HS-27A (cell line): ENCODE measurements at places on chromosomes 13 and 19.

DNA sequence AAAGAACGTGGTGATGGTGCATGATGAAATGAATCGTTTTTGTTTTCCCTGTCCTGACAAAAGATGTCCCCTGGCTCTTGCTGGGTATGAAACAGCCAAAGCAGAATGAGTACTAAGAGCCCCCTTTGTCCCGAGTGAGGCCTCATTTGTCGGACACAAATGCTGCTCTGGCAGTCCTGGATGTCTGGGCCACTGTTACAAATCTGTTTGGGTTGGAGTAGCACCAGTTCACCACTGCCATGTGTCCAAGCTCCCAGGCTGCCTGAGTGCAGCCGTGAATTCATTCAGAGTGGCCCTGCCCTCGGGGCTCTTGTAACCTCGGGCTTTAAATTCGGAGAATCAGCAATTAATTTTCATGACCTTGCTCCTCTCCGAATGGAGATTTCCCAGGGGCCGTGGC lies 182.4 kb downstream of the NUFIP1 start:
- DNase-seq, result no peak

- no peak for DNase-seq
These were observed 216.8 kb downstream of the TM9SF2 start for GRCh38 chr13:99717959-99718674.

DNA sequence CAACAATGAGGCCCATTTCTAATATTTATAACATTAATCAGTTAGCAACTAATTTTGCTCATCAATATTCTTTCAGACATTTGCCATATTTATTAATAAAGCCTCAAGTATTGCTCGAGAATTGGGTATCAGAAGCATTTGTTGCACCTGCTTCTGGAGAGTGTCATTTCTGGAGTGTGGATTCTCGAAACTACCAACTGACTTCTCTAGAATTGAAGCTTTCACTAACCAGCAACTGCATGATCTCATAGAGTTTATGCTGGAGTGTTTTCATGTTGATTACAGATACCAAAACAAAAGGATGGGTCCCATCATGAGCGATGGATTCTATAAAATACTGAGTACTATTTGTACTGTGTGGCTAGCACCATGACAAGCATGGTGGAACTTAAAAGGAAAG lies 121.0 kb upstream of the SLC7A1 start:
- no peak for DNase-seq

DNA sequence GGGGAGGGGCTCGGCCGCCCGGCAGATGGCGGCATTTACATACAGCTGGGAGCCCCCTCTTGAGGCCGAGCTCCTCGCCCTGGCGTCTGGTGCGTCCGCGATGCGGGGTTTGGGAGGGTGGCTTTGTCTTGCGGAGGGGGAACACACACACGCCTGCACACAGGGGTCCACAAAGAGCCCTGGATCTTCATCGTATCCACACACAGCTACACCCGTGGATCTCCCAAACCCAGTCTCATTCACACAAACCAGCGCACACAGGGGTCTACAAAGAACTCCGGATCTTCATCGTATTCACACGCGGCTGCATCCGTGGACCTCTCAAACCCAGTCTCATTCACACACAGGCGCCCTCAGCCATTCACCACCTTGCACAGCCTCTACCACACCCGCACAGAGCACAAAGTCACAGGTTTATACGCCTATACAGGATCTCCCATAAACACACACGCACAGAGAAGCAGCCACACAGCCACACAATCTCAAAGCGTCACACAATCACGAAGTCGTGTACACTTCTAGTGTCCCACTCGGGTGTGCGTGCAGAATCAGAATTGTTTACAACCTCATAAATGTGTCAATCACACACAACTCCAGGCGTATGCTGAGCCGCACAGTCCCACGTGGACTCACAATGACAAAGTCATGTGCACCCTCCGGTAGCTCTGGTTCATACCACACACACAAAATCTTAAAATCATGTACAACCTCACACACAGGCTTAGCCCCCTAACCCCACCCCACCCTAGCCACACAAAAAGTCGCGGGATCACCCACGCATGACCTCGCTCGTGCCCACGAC lies 550 bp upstream of the DLL3 start:
- DNase-seq, result no peak

DNA sequence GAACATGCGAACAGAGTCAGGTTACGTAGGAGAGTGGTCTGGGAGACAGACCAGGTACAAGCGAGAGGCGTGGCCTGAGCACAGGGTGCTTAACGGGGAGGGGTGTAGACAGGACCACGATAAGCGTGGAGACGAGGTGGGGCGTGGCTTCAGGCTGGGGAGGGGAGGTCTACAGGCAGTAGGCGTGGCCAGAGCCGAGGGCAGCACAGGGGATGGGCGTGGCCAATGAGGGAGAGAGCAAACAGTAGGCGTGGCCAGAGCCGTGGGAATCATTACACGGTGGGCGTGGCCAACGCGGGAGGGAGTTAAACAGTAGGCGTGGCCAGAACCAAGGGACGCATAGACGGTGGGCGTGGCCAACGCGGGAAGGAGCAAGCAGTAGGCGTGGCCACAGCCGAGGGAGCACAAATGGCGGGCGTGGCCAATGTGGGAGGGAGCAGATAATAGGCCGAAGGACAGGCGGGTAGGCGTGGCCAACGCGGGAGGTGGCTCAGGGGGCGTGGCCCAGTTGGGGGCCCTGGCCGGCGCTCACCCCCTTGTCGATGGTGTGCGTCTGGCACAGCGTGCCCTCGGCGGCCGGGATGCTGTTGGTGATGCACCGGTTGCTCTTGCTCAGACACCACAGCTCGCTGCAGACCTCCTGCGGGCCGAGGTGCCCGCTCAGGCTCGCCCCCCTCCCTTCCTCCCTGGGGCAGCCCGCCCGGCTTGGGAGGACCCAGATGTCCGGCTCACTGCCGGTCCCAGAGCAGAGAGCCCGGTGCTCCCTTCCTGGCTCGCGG lies 15.2 kb upstream of the MYO1F start:
- DNase-seq, result peak; percentile 75

- DNase-seq, result no peak
These were observed 31.6 kb upstream of the SPATA13 start for GRCh38 chr13:24128962-24129361.

GRCh38 chr13:51862957-51863356 lies 1.2 kb downstream of the CCDC70 start:
- DNase-seq, result no peak

DNA sequence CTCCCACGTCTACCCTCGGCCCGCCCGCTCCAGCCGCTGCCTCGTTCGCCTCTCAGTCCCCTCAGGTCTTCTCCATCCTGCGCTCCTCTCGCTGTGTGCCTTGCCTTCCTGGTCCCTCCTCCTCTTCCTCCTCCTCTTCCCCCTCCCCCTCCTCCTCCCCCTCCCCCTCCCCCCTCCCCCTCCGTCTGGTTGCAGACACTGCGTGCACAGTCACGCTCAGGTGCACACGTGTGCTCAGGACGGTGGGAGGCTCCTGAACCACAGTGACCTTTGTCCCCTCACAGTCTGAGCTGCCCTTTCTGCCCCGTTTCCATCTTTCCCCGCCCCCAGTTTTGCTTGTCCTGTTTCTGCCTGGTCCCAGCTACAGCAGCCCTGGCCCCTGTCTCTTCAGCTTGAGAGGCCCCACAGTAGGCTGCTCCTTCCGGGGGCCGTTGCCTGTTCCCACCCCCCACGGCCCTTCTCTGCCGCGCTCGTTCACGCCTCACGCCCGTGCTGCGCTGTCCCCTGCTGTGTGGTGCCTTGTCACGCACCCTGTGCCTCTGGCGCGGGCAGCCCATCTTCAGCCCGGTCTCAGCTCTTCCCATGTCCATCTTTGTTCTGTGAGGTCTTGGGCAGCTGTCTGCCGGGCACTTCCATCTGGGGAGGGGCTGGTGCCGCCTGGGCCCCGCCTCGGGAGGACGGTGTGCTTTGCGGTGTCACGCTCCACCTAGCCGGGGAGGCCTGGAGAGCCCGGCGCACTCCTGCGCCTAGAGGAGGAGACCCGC lies 13.8 kb upstream of the RPS15 start:
- DNase-seq, result no peak

- no peak for DNase-seq
These were observed 34.2 kb downstream of the THSD1 start for GRCh38 chr13:52371736-52372247.

- DNase-seq, result no peak
These were observed 213.5 kb downstream of the FGF9 start for GRCh38 chr13:21884299-21884909.

GRCh38 chr13:80171096-80171495 lies 169.8 kb downstream of the SPRY2 start:
- no peak for DNase-seq

- DNase-seq, result no peak
These were observed 23.4 kb downstream of the GP6 start for GRCh38 chr19:55014714-55015113.

DNA sequence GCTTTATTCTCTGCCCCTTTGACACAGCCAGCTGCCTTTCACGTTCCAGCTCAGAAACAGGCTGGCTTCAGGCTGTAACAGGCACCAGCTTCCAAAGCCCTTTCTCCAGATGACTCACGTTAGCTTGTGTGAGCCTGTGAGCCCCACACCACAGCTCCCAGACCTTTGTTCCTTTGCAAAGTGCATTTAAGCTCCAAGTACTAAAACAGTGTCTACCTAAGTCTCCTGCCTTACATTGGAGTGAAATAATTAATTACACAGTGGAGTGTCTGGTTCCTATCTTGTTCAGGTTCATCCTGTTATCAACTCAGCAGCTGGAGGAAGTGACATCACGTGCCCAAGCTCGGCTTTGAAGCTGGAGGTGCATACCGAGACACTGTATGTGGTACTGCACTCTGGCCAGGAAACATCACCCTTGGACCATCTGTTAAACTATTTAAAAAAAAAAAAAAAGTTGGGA lies 475.8 kb downstream of the FOXO1 start:
- no peak for DNase-seq

DNA sequence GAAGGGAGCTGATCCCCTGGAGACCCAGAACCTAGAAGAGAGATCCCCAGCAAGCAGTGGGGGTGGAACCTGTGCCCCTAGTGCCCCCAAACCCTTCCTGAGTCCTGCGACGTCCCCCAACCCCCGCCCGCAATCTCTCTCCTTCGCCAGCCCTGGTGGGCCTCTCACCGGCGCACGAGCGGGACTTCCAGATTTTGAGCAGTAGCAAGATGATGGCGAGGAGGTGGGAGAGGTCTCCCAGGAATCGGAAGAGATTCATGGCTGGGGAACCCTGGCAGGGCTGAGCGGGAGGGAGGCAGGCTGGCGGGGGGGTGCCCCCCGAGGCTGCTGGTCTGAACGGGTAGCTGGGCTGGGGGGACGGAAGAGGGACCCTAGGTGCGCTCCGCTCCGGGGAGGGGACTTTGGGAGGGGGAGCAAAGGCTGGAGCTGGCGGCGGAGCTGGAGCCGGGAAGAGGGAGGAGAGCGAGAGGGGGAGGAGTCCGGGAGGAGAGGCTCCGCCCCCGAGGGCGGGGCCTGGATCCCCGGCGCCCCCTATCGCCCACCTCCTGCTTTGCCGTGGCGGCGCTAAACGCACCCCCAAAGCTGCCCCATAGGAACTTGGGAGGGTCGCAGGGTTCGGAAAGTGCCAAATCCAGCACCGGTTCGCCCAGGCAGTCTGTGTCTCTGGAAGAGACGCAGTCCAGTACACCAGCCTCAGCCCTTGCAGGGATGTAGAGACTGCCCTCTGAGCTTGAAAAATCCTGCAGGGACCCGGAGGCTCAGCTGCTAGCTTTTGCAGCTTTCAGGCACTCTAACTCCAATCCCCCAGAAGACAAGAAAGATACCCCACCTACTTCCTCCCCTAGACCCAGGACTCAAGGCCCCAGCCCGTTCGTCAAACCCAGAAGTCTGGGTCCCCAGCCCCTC lies at the start of gene KDELR1:
KDELR1 (minus strand) TSS at position 452 of the 906 bp plus-strand sequence; CDS start at position 259, 193 bp downstream.
- DNase-seq, result no peak

GRCh38 chr19:19031891-19032290 lies 1.4 kb downstream of the SUGP2 start:
- no peak for DNase-seq

- DNase-seq, result no peak
These were observed 6.0 kb downstream of the RCN3 start for GRCh38 chr19:49533551-49534488.

- no peak for DNase-seq
These were observed 104.2 kb downstream of the TDRD3 start for GRCh38 chr13:60501236-60501635.

- no peak for DNase-seq
These were observed 238.5 kb upstream of the TMTC4 start for GRCh38 chr13:100913143-100913542.

GRCh38 chr13:99980201-99980823 lies 1.3 kb upstream of the ZIC2 start:
- no peak for DNase-seq

GRCh38 chr13:92967923-92968322 lies 258.7 kb upstream of the GPC6 start:
- DNase-seq, result no peak

DNA sequence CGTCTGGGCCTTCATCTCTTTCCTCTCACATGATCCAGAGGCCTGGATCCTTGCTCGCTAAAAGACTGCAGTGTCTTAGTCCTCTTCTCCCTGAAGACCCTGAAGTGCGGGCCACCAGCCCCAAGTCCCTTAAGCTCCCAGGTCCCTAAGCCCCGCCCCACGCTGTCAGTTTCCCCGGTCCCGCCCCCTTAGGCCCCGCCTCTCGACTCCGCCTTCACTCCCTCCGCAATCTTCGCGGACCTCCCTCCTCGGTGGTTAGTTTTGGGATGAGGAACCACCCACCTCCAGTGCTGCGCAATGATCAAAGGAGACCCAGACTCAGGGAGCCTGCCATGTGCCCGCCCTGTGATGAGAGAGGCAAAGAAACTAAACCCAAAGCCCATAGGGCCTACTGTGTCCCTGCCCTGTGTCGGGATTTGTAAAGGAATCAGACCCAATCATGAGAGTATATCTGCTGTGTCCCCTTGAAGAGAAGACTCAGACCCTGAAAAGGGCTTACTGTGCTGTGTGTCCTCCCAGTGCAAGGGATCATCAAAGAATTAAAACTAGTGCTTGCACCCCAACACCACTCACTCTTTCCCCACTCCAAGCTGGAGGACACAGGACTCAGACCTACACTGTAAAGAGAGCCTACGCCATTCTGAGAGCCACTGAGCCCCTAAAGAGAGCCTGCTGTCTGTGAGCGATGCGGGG lies 3.0 kb upstream of the COX6B1 start:
- DNase-seq, result no peak

DNA sequence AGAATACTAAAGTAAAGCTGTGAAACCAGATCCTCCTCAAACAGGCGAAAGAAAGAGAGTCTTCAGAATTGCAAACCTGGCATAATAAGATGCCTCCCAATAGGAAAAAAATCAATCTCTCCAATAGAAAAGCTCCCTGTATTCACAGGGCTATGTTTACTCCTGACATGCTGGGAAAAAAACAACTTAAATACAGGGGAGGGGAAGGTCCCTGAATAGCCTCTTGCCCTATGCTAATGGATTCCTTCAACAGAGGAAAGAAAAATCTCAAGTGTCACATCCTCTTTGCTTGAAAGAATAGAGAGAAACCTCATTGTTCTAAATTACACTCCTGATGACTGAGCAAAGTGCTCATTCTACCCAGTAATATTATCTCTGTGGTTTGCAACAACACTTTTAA lies 1271.1 kb upstream of the PRR20A start:
- no peak for DNase-seq

DNA sequence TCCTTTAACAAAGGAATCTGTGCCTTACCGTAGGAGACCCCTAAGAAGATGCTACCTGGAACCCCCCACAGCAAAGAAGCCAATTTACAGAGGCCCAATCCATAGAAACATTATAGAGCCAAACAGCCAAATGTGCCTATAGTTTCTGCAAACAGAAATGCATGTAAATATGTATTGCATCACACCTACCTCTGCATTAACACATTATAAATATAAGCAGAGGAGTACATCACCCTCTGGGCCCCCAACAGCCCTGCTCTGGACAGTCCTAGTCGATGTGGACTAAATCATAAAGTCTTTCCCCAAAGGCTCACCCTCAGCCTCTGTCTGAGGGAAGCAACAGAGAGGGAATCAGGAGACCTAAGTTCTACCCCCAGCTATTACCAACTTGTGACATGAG lies 25.7 kb downstream of the ZNF541 start:
- DNase-seq, result no peak
